Osteocyte (in vitro differentiated cells): ENCODE measurements at places on chromosomes 2 and 18. TPM values are rescaled to one million over a fixed set of nuclear protein-coding genes. Genes with fewer than 3 reads are reported as not detected.

GRCh38 chr2:9388950-9389911 lies 34.1 kb downstream of the ITGB1BP1 start:
- no peak for DNase-seq

GRCh38 chr18:61334491-61334850 lies 1.2 kb downstream of the CDH20 start:
- DNase-seq = no peak

- DNase-seq = no peak
These were observed 17.0 kb downstream of the SH3BP4 start for GRCh38 chr2:234968631-234969305.

- no peak for DNase-seq
These were observed 336.6 kb downstream of the DSC3 start for GRCh38 chr18:30705943-30706342.

Gene MAPRE3
- total RNA-seq = 9.4 and 9.5 TPM in 2 replicates

DNA sequence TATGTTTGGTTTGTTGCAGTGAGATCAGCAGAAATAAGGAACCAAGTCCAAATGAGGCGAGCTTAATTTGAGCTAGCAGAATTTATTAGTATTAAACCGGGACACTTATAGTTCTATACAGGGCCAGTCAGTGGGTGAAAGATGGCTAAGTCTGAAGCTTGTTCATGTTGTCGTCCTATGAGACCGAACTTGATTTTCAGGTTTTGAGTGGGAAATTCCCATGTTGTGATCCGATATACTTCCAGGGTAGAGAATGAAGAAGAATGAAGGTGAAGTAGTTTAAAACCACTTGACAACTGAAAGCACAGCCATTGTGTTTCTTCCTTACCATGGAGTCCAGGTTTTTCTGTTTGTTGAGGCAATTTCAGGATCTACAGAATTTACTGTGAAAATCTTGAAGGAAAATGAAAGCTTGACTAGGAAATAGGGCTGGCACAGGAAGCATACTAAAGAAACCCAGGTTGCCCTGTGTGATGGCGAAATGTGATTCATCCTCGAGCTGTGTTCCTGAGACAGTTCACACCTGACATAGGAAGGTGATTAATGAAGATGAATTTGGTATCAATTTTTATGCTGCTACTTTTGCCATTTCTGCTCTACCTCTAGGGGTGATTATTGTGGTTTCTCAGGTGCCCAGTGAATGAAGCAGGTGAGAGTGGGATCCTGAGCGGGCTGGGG lies 37.6 kb upstream of the MGAT5 start:
- no peak for DNase-seq

Gene PSMA8
- not detected in 2 replicates for total RNA-seq

DNA sequence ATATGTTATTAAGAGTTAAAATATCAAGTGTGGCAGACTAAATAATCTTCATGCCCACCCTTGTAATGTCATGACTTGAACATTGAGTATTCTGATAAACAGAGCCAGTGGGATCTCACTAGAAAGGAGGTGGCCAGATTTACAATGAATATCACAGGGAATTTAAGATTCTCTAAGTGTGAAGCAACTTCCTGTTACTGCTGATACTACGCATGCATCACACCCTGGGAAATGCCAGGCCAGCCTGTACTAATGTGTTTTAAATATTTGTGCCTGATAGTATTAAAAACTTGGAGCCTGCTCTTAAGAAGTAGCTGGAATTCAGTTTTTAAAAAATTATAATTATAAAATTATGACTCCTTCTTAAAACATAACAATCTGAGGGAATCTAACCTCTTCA lies 148.3 kb downstream of the LAMA3 start:
- DNase-seq = no peak

GRCh38 chr18:5628512-5629255 lies 84.9 kb upstream of the EPB41L3 start:
- DNase-seq = no peak

Gene BMP10
- not detected in 2 replicates for total RNA-seq

DNA sequence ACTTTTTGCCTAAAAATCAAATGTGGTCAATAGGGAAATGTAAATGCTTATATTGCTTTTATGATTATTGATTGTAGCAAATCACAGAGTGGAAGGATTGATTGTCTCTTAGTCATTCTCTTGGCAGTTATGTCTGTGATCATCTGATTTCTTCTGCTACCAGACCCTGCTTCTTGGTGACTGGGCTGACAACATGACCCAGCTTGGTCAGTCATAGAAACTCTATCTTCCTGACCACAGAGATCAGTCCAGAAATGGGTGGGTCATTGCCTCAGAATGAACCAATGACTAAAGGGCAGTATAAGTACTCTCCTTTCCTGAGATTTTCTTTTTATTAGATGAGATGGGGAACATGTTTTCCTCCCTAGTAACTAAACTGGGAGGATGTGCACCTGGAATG lies 87.6 kb downstream of the MAIP1 start:
- no peak for DNase-seq

GRCh38 chr18:54086046-54086802 lies 138.2 kb downstream of the MBD2 start:
- no peak for DNase-seq

Gene CFAP210
- total RNA-seq = 0.94 TPM in 1 of 2 replicates, not detected in the other

Gene ASTL
- not detected in 2 replicates for total RNA-seq

DNA sequence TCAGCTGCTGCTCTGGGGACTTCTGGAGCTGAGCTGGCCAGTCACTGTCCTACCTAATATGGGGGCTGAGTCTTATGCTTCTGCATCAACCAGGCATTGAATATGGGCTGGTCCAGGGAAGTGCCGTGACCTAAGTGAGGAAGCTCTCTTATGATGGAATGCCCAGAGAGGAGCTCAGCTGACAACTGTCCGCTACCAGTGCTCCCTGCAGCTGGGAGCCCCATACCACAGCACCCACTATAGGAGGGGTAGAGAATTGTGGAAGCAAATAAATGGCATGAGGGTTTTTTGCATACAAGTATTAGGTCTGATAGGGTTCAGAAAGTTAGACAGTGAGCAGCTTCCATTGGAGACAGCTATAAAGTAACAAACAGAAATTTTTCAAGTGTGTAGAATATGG lies 4.5 kb downstream of the TIMM21 start:
- no peak for DNase-seq

Gene TMEM247
- not detected in 2 replicates for total RNA-seq

Gene HDLBP
- total RNA-seq = 839 and 856 TPM in 2 replicates
